CD4-positive, alpha-beta T cell treated with Interleukin-10 for 1 hour (primary cell): ENCODE measurements at places on chromosomes 1 and 21.

GRCh38 chr1:40029608-40030007, 10.9 kb upstream of the CAP1 start:
- no peak for DNase-seq

DNA sequence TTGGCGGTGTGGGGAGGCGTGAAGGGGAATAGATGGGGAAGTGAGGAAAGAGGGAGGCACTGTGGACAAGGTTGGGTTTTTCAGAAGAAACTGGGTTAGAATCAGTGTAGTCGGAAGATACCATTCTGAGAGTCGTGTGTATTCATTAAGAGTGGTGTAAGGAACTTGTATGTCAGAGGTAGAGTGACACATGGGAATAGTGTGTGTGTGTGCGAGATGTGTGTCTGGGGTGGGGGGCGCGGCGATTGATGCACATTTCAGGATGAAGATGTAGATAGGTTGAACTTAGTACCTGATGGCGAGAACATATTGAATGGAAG, 878 bp downstream of the SMG7 start:
- DNase-seq, result no peak

DNA sequence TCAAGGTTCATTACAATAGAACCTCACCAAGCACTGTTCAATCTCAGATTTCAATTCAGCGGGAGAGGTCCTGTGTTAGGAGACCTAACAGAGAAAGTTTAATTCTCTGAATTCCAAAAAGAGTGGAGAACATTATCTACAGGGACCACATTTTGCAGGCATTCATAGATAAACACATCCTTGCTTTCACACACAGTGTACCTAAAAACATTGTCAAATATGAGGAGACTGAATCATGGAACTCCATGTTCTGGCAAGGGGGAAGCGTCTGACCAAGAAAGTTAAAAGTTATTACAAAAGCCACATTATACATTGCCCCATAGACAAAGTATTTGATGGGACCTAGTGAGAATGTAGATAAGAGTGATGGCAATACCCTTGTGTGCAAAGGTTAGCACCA, 21.1 kb upstream of the PPP1R15B start:
- DNase-seq, result no peak

- no peak for DNase-seq
These were observed 85.2 kb downstream of the HLCS start for GRCh38 chr21:36881228-36881627.

- DNase-seq, result no peak
These were observed 16.1 kb upstream of the PCP4 start for GRCh38 chr21:39851002-39851618.

DNA sequence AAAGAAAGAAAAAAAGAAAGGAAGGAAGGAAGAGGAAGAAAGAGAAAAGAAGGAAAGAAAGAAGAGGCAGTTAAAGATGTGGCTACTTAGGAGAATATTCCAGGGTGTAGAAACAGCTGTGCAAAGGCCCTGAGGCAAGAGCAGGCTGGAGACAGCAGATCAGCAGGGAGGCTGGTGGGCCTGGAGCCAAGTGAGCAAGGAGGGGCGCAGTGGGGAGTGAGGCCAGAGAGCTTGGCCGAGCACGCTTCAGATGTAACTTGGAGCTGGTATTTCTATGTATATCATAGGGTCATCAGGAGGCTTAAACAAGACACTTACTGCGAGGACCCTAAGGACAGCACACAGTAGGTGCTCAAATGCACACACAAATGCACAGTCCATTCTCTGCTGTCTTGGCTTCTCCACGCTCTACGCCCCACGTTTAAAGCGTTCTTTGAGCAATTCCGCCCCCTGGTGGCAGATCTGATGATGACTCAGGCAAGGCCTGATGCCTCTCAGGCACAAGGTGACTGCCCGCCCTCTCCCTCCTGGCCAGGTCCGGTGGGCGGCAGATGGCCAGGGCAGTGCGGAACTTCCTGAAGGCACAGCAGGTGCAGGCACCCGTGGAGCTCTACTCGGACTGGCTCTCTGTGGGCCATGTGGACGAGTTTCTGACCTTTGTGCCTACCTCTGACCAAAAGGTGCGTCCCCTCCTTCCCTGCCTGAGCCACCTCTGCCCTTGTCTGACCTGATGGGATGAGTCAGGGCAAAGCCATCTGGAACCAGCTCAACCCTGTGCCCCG, 11.9 kb upstream of the PADI3 start:
- DNase-seq, result peak; percentile 82

DNA sequence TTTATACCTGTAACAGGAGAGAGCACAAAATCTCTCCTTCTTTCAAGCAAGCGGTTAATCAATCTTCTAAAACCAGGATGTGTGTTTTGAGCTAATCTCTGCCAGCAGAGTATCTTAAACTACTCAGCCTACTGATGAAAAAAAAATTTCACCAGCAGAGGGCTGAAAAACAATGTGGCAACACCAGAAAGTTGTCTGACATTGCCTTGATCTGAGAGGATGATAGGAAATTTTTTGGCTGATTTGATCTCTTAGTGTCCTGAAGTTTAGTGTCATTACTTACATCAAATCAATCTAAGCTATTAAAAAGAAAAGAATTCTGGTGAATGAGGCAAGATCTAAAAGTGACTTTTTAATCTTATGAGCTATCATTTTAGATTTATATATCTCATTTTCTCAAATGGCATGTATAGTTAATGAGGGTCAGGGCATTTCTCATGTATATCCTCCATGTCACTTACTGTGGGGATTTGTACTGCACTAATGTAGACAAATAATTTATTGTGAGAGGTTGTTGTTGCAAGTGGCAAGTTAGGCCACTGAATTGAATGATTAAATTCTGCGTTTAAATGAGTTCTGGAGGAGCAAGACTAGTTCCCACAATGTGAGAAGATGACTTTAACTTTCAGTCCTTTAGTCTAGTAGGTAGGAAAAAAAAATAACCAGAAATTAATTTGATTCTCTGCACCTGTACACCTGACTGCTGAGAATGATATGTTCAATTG, 10.9 kb downstream of the ADAMTS1 start:
- no peak for DNase-seq

GRCh38 chr1:110591956-110592355, 14.2 kb downstream of the KCNA2 start:
- no peak for DNase-seq

- DNase-seq, result peak; percentile 72
These were observed 36.1 kb downstream of the CLSTN1 start for GRCh38 chr1:9787702-9788101.

GRCh38 chr1:229665912-229666558, 40.0 kb downstream of the URB2 start:
- DNase-seq, result no peak

DNA sequence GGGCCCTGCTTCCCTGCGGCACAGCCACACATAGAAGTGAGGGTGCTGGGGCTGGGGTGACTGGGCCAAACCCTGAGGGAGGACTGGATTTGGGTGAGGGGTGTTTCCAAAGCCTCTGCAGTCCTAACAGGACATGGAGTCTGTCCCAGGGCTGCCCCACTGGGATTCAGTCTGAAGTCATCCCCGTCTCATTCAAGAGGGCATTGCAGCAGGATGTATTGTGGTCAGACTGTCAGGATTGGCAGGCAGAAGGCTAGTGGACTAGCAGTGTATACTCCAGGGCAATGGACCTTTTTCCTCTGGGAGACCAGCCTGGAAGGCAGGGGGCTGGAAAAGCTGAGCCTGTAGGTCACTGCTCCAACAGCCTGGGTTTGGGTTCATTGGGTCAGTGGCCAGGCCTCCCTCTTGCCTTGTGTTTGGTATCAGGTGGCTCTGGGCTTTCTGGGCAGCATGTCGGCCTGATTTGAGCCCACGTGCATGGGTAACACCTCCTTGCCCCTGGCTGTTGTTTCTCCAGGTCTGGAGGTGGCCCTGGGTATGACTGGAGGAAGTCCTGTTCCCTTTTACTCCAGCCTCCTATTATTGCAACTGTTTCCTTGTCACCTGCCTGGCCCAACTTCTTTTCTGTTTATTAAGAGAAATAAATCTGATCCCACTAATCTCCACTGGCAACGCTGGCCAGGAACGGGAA, 41.0 kb upstream of the SYNC start:
- no peak for DNase-seq

DNA sequence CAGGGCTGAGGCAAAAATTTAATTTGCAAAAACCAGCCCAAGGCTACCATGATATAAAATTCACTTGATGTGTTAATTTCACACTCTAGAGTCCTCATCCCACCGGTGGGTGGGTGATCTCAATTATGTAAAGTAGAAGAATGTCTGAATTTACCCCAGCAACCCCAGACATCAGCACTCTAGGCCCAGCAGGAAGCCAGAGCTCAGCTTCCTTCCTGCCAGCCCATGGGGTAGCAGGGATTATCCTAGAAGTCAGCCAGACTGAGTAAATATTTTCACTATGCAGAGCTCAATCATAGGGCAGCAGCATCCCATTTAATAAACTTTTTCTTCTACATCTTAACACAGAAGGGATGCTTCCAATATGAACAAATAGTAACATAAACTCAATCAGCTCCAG, 71.0 kb downstream of the SIPA1L2 start:
- DNase-seq, result no peak

DNA sequence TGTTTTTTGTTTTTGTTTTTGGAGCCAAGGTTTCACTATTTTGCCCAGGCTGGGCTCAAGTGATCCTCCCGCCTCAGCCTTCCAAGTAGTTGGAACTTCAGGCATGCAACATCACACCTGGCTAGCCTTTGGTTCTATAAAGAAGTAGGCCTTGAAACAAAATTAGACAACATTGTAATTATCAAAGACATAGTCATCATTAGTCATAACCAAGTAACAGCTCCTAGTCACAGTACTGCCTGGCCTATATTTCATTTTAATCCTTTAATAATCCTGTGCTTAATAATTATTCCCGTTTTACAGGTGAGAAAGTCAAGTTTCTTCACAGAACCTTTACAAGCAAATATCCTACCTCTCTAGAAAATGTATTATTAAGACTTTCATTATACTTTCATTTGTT, 52.3 kb upstream of the TBX15 start:
- DNase-seq, result no peak

- no peak for DNase-seq
These were observed 47.8 kb downstream of the AK4 start for GRCh38 chr1:65195495-65196417.

GRCh38 chr1:173580658-173581057, 22.2 kb downstream of the SLC9C2 start:
- DNase-seq, result no peak

DNA sequence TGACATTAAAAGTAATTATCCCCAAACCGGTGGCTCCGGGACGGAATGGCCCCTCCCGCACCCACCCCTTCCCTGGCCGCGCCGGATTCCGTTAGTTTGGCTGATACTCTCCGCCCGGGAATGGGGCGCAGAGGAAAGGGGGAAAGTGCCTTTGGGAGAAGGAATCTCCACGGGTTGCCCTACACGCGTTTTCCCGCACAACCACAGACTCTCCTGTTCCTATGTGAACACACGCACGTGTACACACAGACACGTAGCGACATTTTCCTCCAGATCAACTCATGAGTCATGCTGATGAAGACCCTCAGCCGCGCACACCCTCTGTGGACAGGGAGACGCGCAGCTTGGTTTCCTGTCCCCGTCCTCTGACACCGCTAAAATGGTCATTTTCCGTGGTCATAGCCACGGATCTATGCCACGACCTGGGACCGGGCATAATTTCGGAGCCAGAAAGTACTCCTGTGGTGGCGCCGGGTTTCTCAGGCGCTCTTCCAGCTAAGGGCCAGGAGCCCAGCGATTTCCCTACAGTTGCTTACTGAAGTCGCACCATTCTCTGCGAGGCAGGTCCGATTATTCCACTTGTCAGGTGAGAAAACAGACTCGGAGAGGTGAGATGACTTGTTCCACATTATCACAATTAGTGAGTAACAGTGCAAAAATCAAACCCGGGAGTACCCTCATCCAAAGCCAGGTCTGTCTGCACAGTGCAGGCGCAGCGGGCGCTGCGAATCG, 4.0 kb upstream of the DMRTA2 start:
- no peak for DNase-seq

GRCh38 chr1:15212216-15212953, 34.6 kb upstream of the FHAD1 start:
- no peak for DNase-seq

- DNase-seq, result no peak
These were observed 6.4 kb downstream of the HUNK start for GRCh38 chr21:31879241-31879650.

DNA sequence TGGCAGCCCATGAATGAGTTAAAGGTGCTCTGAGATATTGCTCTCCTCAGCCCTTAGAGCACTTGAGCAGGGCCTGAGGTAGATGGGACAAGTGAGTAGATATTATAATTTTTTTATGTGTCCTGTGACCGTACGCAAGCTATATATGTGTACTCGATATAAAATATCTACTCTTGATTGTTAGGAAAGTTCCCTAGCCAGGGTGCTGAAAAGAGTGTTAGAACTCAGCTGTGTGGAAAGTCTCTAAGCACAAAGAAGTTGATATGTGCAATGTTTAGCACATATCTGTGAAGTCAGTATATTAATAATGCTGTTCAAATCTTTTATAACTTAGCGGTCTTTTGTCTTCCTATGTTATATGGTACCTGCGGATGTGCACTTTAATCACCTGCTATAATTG, 114.6 kb upstream of the PLD5 start:
- DNase-seq, result no peak
